ENCODE measurements at places on chromosomes 7 and 10.
A peak's percentile ranks its signal among the peaks of the same experiment; 100 is the strongest.

- no peak for DNase-seq
Observed at GRCh38 chr10:22683140-22683389, 31.3 kb downstream of the PIP4K2A start.

GRCh38 chr7:46583656-46584055, 662.6 kb upstream of the IGFBP3 start:
- no peak for DNase-seq

DNA sequence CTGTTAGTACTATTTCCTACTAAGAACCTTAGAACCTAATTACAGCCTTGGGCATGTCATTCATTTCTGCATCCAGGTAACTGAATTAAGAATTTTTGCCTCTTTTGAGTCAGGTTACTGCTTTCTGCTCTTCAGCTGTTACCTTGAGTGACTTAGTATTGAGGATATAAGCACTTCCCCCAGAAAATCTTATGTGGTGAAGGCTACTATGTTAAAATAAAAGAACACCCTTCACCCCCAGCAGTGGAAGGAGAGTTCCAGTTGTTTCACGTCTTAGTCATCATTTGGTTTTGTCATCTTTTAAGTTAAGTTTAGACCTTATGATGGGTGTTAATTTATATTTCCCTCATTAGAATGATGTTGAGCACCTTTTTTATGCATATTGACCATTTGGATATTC, 82.8 kb downstream of the GLCCI1 start:
- DNase-seq: no peak

DNA sequence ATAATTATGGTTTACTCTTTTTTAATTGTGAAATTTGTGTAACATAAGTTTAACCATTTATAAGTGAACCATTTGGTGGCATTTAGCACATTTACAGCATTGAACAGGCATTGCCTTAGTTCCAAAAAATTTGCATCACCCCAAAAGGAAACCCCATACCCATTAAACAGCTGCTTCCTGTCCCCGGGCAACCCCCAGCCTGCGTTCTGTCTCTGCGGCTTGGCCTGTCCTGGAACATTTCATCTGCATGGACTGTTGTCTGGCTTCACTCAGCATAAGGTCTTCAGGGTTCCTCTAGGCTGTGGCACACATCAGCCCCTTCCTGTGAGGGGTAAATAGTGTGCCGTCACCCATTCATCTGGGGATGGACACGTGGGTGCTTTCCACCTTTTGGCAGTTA, 6.9 kb downstream of the RET start:
- no peak for DNase-seq

DNA sequence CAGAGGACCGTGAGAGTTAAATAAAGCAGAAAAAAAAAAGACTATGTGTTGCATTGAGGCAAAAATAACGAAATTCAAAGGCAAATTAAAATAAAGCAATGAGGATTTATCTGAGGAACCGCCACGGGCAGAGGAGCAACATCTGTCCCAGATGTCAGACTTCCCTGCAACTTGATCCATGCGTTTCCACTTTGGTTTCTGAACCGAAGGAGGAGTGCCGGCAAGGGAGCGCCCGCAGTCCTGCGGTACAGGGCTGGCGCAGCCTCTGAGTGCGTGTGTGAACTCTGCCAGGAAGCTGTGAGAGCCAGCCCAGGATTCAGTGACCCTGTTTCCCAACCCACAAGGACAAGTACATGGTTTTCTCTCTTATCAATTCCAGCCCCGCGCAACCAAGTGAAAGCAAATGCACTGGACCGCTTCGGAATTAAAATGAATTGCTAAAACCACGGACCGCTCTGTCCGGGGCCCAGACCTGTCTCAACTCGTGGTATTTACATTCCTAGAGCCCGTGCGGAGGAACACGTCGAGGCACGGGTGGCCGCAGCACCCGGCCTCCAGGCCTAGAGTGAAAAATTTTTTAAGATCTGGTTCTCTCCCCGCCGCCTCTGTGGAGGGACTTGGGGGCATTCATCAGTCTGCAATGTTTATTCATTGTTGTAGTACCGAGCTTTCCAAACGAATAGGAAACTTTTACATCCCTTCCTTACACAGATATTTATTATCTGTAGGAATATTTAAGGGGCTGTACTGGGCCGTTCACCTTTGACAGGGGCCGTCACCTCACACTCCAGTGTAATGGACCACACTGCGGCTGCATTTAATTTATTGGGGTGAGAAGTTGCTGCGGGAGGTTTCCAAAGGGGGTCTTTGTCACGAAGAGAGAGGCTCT, 291.5 kb upstream of the NFE2L3 start:
- no peak for DNase-seq

DNA sequence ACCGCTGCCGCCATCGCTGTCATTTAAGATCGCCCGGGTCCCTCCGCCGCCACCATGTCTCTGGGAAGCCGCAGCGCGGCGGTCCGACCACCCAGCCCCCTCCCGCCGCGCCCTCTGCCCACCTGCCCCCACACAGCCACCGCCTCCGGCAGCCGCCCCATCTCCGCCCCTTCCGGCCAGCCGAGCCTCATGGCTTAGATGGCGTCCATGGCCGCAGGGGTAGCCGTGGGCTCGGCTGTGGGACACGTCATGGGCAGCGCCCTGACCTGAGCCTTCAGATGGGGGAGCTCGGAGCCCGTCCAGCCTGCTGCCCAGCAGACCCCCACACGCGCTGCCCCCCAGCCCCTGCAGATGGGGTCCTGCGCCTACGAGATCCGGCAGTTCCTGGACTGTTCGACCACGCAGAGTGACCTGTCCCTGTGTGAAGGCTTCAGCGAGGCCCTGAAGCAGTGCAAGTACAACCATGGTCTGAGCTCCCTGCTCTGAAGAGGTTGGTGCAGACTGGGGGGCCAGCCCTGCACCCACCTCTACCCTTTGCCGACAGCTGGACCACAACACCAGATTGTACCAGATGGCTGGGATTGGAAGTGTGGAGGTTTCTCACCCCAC, 38.0 kb upstream of the TARP start:
- DNase-seq: peak; percentile 84

DNA sequence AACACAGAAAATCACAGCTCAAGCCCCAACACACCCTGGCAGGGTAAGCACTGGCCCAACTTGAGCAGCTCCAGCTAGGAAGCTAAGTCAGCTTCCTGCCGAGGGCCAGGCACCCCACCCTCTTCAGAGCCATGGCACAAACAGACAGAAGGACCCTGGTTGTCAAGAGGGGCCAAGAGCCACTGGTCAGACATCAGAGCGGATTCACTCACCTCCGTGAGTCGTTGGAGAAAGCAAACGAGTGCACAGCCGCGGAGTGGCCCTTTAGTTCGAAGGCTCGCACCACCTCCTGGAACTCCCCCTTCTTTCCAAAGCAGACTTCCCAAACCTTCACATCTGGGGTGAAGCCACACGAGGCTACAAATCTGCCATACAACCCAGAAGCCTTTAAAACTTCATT, 7.4 kb downstream of the TBL2 start:
- peak; percentile 75 for DNase-seq

- DNase-seq: no peak
Observed at GRCh38 chr7:124918662-124919061, 11.0 kb downstream of the POT1 start.

GRCh38 chr10:9645928-9646600, 1371.6 kb upstream of the CELF2 start:
- DNase-seq: no peak

GRCh38 chr10:77626266-77626935, 11.2 kb downstream of the KCNMA1 start:
- DNase-seq: no peak

DNA sequence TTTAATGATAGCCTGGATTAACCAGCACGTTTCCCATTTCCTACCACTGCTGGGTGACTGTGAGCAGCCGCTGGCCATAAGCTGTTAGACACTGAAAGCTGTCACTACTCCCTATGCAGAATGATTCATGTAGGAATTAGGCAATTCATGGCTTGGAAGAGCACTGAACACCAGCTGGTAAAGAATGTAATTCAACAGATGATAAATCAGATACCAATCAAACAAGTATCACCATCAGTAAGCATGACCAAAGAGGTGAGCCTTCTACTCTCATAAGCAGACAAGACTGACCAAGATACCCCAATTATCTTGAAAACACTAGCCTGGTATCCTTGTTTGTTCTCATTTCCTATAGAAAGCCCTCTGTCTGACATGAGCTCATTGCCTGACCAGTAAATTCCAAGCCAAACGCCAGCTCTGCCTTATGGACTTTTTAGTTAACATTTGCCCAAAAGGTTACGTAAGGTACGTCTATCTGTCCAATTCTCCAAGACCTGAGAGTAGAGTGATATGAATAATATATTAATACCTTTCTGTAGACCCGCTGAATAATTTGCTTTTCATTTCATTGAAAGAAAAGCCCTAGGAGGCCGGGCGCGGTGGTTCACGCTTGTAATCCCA, 127.7 kb downstream of the ELMO1 start:
- no peak for DNase-seq

All from posterior vena cava (tissue), 2 donors.